ENCODE measurements at places on chromosomes 7 and 10.

DNA sequence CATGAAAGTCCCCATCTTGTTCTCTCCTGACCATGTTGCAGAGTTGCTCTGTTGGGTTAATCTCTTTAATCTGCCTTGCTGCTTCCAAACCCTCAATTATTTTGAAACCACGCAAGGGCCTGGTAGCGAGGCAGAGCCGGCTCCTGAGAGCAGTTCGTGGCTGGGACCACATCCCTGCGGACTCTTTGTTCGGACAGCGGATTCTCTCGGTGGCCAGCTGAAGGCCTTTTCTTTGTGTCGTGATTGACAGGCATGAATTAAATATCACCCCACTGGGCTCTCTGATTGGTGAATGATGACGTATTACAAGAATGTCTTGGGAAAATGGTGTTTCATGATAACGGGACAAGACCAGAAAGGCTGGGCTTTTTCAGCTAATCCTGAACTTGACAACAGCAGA lies 66.9 kb upstream of the ARHGAP21 start:
- peak; percentile 25 for DNase-seq

DNA sequence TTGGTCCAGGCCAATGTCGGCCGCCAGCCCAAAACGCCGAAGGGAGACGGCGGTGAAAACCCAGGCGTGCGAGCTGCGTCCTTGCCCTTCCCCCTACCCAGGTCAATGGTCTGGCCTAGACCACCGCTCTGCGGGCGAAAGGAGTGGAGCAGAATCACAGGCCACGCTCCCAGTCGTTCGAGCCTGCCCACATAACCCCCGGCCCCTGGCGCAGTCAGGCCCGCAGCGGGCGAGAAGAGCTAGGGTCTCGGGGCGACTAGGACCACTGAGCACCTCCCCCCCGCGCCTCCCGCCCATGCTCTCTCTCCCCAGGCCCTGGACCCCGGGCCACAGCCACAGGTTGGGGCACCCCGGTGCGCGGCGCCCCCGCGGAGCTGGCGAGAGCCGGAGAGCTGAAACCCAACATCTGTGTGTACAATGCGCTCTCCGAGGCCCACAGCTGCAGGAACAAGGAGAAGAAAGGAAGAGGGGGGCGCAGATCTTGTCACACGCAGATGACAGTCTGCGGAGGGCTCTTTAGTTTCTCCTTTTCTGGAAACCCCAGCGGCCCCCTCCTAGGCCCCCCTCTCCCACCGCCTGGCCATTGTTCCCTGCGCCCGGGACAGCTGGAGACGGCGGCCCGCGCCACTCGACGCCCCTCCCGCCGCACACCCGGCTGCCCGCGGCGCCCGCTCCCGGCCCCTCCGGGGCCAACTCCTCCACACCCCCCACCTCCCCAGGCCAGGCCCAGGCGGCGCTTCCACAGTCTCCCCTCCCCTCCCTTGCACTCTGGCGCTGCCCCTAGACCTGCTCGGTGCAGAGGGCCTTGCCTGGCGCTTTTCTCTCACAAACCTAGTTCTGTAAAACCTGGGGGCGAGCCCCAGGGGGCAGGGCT lies 355.0 kb downstream of the DNAJB6 start:
- DNase-seq = no peak

DNA sequence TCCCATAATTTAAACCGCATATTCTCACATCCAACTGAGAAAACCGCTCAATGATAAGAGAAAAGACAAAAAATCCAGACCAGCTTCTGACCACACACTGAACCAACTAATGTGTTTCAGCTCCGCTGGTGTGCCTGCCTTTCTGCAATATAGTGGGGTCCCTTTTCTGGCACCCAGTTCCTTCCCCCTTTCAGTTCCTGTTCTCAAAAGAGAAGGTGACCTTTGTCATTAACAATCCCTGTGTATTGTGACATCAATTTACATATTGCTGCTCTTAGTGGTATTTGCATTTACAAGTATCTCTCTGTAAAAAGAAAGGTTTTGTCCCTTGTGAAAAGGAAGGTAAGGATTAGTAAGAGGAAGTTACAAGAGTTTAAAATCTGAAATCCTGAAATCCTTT lies 1.4 kb downstream of the PPP1R17 start:
- DNase-seq = no peak

DNA sequence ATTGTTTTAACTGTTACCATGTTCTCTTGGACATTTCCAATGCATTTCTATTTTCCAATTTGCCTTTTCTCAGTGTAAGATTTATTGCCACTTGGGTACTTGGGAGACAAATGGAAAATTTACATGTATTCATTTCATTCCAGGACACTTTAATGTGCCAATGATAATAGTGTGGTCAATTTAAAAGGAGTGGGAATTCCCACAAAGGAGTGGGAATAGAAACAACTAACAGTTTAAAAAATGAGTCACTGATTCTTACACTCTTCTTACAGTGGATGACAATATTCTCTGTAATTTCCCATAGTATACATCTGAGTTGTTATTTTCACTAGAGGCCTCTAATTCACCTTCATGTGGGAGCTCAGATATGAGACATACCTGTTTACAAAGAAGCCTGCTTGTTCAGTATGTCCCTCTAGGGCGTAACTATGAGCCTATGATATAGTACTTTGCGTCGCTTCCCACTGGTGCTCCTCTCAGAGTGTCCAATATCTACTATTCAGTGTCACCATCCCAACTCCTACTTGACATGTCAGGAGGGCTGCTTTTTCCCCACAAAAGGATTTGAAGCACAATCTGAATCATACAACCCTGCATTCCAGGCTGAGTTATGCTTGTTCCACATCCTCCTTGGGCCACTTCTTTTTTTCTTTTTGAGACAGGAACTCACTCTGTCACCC lies 301.3 kb downstream of the PHTF2 start:
- no peak for DNase-seq

- DNase-seq = no peak
Observed at GRCh38 chr7:95404316-95404865, 8.2 kb upstream of the PON3 start.

GRCh38 chr10:44749151-44749550 lies 162.0 kb upstream of the TMEM72 start:
- no peak for DNase-seq

DNA sequence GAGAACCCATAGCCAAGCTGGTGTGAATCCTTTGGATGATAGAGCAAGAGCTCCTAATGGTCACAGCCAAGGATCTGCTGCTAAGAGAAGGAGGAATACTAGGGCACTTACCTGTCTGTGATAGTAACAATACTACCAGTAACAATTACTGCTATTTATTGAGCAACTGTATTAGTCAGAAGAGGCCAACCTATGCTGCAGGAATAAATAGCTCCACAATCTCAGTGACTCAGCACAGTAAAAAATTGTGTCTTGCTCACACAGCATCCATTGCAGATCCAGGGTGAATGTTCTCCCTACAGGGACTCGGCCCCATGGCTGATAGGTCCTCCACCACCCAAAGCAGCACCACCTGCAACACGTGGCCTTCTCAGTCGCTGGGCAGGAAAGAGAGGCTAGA lies 257.6 kb upstream of the ZMIZ1 start:
- DNase-seq = no peak

DNA sequence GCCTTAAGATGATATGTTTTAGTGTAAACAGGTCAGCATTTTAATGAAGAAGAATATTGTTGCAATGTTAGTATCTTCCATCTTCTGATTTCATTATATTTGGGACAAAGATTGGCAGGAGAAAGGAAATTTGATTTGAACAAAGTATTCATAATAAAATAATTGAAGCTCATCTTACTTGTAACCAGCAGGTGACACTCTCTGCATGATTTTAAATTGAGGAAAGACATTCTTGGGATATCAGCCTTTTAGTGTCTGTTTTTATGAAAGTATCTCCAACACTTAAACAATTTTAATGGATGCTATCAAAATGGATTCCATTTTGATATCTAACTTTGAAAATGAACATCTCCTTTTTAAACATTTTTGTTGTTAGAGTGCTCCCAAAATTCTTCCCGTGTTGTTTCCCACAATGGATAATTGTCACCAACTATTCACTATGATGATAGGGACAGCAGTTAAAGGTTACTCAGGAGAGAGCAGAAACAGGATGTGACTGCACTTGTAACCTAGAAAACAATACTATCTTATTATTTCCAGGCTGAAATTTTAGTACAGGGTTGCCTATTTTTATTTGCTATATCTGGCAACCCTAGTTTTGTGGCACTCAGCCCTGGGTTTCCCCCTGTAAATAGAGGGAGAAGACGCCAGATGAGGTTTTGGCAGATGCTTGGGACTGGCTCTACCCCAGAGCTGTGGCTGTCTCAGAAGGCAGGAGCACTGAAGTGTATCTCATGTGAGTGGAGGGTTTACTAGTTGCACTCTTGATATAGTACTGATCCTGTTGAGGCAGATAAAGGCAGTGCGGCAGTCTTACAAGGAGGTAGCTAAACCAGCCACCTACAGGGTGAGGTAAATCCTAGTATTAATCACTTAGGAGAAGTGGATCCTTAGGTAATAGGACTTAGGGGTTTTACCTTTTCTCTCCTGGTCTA lies 31.0 kb upstream of the ABCB4 start:
- no peak for DNase-seq

- DNase-seq = no peak
Observed at GRCh38 chr10:122113945-122114747, 125.2 kb downstream of the TACC2 start.

DNA sequence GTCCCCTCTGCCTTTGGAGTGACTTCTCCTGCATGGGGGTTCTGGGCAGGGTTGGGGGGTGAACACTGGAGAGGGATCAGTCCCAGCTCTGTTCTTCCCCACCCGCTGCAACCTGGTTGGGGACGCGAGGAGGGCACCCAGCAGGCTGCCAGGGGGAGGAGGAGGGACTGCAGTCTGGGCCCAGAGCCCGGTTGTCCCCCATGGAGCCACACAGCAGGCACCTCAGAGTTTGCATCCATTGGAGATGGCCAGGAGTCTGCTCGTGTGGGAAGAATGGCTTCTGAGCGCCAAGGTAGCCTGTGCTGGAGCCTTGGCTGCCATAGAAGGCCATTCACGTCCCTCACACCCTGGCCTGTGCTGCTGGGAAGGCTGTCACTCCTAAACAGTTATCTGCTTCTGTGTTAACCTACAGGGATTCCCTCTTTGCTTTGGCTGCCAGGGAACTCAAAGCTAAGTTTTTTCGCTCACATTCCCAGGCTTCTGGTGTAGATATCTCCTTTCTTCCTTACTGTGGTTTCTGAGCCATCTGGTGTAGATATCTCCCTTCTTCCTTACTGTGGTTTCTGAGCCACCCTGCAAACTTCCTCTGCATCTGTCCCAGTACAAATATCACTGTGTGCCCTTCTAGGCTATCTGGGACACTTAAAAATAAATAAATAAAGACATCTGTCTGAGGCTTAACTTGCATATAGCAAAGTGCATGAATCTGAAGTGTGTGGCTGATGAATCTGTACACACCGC lies 133.7 kb downstream of the LHPP start:
- DNase-seq = no peak

DNA sequence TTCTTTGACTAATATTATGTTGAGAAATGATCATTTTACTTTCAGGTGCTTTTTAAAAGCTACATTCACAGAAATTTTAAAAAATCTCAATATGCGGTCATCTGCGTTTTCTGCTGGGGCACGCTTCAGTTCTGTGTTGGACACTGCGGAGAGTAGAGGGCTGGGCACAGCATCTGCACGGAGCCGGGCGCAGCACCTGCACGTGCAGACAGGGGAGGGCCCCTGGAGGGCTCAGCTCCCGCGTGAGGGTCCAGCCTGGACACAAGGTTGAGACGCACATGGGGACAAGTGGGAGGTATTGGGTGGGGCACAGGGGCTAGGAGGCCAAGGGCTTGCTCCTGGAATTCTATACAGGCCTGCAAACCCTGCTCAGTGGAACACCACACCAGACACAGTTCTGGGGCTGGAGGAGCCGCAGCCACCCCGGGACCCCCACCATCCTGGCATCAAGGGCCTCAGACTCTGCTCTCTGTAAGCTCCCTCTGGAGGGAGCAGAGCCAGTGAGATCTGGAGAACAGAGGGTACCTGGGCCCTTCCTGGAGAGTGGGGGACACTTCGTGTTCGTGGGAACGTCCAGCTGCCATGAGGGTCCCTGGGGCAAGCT lies 20.4 kb upstream of the FAM20C start:
- no peak for DNase-seq

DNA sequence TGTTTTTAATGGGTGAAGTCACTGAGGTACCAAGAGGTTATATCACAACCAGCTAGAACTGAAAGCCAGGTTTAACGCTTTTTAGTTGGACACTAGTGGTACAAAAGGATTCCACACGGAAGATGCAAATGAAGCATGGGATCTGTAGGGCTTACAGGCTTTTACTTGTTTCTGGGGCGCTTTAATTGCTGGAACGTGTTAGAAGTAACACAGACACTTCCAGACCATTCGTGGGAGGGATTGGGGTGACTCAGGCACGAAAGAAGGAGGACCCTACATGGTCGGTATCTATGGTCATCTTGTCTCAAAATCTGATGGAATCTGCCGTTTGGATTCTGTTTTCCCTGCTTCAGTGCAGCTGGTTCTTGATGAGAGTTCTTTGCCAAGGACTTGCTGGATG lies 1.0 kb downstream of the YKT6 start:
- DNase-seq = no peak

DNA sequence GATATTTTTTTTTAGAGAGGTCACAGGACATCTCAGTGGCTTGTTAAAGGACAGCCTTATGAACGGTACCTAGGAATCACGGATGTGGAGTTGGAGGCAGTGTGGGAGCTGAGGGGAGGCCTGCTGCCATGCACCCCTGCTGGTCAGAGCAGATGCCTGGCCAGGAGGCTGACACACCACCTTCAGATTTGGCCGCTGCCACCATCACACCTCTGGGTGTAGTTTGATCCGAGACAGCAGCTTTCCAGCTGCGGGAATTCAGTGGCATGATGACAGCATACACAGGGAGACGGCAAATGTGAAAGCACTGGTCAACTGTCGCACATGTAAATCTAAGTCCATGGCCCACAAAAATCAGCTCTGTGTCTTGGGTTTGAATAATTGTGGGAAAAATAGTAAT lies 285.4 kb downstream of the ADARB2 start:
- DNase-seq = no peak

DNA sequence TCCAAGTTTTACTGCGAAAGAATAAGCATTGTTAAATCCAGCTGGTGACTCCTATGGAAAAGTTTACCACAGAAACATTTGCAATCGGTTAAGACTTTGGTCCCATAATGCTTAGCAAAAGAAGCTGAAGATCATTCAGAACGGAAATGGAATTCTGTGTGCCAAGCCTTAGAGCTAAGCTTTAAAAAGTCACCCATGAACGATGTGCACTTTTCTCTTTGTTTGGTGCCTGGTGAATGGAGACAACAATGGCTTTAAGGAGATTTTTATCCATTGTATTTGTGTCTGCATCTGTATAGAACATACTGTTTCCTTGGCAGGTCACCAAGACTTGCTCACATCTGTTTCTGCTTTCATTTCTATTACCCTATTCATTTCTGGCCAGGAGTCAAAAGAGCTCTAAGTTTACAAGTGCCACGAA lies 26.3 kb upstream of the COL1A2 start:
- no peak for DNase-seq

DNA sequence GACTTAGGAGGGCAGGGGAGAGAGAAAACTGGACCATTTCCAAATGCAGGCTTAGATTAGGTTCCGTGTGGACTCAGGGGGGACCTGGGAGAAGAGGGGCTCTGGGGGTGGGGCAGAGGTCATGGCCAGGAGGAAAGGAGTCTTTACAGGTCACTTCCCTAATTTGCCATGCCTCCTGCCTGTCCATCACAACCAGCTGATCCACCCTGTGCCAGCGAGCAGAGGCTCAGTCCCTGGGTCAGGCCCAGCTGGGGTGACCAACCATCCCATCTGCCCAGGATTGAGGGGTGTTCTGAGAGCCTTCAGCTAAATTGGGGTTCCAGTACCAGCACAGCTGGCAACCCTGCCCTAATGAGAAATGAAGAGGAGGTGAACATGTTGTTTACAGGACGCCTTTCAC lies 84.6 kb upstream of the CACUL1 start:
- no peak for DNase-seq
